Activated CD4-positive, alpha-beta T cell treated with anti-CD3 and anti-CD28 coated beads for 1 hour (primary cell): ENCODE measurements at places on chromosomes 5 and 9.
A peak's percentile ranks its signal among the peaks of the same experiment; 100 is the strongest.

DNA sequence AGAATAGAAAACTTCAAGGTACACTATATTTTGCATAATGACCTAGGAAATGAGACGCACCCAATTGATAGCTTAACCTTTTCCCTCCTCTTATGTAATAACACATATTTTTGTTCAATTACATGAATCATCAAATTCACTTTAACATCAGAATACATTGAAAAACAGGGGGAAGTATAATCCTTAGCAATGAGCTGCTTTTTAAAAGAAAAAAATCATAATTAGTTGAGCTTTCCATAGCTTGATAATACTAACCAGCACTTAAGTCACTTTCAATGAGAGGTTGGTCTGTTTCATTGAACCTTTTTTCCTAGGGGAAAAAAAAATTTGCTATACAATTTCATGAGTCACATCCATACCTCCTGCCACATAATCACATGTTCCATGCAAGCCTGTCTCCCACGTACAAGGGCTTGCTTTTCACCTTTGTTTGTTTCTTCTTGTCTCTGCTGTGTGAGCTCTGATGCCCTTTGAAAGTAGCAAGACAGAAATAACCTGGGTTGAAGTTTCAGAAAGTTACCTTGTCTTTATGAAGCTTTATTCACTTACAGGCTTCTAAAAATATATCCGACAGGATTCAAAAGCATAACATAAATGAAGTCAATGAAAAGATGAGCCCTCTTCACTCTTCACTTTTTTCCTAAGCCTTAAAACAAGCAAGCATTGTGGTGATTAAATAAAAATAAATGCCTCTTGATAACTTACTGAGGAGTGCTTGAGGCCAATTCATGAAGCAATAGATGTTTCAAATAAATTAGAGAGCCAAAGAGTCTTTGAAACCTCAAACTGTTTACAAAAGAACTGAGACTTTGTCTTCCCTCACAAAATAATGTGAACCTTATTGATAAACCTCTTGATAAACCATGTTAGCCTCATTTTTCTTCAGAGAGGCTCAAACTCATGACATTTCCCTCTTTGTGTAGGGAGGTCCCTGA is 108.5 kb downstream of the FEM1C start:
- DNase-seq, result no peak

GRCh38 chr9:2821855-2822254 is 22.0 kb downstream of the PUM3 start:
- no peak for DNase-seq

GRCh38 chr9:105683688-105684275 is 10.6 kb upstream of the TMEM38B start:
- DNase-seq, result no peak

DNA sequence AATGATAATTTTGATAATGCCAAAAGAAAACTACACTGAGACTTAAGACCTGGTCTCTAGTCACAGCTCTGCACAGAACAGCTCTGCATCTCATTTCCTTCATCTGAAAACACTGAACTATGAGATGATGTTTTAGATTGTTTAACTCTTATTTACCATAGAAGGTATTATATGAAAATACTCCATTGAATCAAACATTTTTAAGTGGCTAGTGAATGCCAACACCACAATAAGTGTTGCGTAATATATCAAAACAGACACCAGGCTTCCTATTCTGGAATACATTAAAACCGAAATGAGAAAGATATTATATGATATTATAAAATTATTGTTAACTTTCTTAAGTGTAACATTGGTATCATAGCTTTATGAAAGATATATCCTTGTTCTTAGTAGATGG is 14.6 kb downstream of the CETN3 start:
- no peak for DNase-seq

GRCh38 chr9:70602321-70603019 is 188.0 kb upstream of the KLF9 start:
- DNase-seq, result peak; percentile 28

DNA sequence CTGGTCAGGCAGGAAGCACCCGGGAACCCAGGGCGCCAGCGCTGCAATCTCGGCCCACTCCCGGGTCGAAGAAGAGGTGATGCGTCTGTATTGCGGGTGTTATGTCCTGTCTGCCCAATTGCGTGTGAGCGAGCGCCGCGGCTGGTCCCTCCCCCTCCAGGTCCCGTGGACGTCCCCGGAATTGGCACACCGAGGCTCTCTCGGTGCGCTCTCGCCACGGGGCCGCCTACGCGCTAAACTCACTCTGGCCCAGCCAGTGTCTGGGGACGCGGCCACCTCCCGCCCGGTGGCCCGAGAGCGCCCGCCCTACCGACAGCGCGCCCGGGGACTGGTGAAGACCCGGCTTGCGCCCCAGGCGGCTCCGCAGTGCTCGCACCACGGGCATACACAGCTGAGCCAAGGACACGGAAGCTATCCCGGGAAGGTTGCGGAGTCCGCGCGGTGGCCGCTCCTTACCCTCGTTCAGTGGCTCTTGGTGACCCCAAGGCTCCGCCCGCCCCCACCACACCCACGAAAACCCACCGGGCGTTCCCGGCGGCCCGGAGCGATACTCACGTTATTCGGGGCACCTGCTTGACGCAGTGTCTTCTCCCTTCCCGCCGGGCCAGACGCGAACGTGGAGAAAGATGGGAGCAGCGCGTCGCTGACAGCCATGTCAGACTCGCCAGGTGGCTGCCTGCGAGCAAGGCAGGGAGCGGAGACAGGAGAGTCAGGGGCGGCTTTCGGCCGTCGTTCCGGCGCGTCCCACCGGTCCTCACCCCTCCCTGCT is 1.0 kb downstream of the KLF4 start:
- DNase-seq, result no peak

GRCh38 chr5:61348447-61348846 is 16.4 kb downstream of the ZSWIM6 start:
- DNase-seq, result no peak

DNA sequence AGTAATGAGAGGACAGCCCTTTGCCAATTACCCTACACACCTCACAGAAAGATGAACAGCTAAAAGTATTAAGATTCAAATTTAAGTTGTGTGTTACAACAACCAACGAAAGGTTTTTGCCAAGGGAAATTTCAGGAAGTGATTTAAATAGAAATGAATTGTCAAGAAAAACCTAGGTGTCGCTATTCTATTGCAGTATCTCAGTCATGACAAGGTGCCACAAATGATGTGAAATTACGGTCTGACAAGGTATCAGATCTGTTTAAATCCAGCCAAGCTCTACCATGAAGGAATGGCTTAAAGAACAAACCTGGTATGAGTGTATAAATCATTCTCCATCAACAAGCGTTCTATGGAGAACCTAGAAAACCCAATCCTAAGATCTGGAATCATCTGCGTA is 189.7 kb downstream of the ATPSCKMT start:
- no peak for DNase-seq

GRCh38 chr5:107580889-107581820 is 89.6 kb downstream of the EFNA5 start:
- DNase-seq, result no peak

GRCh38 chr5:152688561-152689249 is 283.6 kb upstream of the NMUR2 start:
- DNase-seq, result no peak
